Dermis microvascular lymphatic vessel endothelial cell (primary cell): ENCODE measurements at places on chromosomes 1 and 21. TPM values are rescaled to one million over a fixed set of nuclear protein-coding genes. Genes with fewer than 3 reads are reported as not detected.

GRCh38 chr1:32001863-32002262, 11.8 kb upstream of the KHDRBS1 start:
- no peak for DNase-seq

The TNFRSF18 gene
- 0.26 and 0.51 TPM in 2 replicates for total RNA-seq

The AUNIP gene
- 1.4 and 3.2 TPM in 2 replicates for total RNA-seq

- DNase-seq, result no peak
Measured at GRCh38 chr21:25406887-25407579, 200.2 kb downstream of the MRPL39 start.

DNA sequence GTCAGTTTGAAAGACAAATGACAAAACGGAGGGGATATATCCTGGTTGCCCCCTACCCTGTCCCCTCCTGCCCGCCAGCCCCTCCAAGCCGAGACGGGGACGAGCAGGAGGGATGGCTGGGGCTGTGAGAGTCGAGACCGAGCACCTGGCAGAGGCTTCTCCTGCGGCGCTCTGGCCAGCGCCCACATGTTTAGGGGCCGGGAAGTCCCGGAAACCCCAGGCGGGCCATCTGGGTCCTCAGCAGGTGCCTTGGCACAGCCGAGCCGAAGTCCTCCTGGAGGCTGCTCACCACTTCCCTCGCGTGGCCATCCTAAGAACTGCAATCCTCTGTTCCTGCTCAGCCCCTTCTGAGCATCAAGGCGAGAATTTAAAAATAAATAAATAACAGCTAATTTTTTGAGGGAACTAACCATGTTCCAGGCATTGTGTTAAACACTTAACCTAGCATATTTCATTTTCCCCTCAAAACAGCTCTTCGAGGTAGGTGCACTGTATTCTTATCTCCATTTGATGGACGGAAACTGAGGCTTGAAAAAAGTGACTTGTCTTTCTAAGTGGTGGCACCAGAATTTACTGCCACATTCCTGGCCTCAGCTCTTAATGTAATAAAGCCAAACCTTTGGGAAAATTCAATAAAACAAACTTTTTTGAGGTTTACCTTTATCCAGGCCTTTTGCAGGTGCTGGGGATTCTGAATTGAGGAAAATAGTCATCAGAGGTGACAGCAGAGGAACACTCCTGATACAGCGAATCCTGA, 3.5 kb upstream of the RIMS3 start:
- peak; percentile 70 for DNase-seq

The GJB4 gene
- not detected in 2 replicates for total RNA-seq

The CD101 gene
- 0.39 and 0.51 TPM in 2 replicates for total RNA-seq

The CACNA1S gene
- not detected in 2 replicates for total RNA-seq

The TGFBR3 gene
- 8.3 and 25.9 TPM in 2 replicates for total RNA-seq
